ENCODE measurements at places on chromosomes 13 and 19.

GRCh38 chr13:97884707-97885468, 68.6 kb upstream of the IPO5 start:
- DNase-seq, result no peak

DNA sequence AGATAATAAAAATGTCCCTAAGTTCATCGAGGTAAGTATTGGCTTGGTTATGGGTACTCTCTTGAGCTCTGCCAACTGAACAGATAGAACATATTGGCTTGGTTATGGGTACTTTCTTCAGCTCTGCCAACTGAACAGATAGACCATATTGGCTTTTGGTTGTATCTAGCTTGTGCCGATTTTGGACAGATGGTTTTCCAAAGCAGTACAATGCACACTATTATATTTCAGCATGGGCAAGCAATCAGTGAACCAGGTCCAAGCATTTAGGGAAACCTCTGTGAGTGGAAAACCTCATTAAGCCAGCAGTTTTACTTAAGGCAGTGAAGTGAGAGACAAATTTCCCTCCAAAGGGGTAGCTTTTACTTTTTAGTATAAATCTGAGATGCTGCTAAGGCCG, 1440.5 kb upstream of the SPRY2 start:
- no peak for DNase-seq

- DNase-seq, result no peak
Observed at GRCh38 chr19:32403291-32403995, 2.1 kb upstream of the DPY19L3 start.

DNA sequence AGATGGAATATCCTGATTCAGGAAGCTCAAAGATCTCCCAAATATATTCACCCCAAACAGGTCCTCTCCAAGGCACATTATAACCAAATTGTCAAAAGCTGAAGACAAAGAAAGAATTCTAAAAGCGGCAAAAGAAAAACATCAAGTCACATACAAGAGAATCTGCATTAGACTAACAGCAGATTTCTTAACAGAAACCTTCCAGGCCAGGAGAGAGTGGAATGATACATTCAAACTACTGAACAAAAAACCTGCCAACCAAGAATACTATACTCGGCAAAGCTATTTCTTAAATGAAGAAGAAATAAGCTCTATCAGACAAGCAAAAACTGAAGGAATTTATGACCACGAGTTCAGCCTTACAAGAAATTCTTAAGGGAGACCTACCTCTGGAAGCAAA, 120.6 kb upstream of the WASF3 start:
- no peak for DNase-seq

GRCh38 chr13:28413999-28414398, 80.9 kb downstream of the FLT1 start:
- no peak for DNase-seq

DNA sequence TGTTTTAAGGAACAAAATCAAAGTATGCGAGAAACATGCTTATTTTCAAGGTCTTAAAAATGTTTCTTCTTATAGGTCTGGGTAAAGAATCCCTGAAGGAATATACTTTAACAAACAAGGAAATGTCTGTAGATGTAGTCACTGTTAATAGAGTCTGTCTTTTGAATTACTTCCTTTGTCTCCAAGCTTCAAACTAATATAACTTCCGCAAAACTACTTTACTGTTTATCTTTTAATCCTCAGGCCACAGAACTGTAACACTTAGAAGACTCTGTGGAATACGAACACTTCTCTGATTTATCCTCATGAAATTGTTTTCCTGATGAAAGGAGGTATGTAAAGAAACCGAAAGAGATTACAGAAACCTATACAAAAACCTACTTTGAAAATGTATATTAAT, 316.0 kb downstream of the PCDH9 start:
- DNase-seq, result no peak

- no peak for DNase-seq
Observed at GRCh38 chr19:31518216-31519020, 169.2 kb upstream of the TSHZ3 start.

GRCh38 chr13:40618581-40619478, 47.6 kb downstream of the FOXO1 start:
- DNase-seq, result no peak

DNA sequence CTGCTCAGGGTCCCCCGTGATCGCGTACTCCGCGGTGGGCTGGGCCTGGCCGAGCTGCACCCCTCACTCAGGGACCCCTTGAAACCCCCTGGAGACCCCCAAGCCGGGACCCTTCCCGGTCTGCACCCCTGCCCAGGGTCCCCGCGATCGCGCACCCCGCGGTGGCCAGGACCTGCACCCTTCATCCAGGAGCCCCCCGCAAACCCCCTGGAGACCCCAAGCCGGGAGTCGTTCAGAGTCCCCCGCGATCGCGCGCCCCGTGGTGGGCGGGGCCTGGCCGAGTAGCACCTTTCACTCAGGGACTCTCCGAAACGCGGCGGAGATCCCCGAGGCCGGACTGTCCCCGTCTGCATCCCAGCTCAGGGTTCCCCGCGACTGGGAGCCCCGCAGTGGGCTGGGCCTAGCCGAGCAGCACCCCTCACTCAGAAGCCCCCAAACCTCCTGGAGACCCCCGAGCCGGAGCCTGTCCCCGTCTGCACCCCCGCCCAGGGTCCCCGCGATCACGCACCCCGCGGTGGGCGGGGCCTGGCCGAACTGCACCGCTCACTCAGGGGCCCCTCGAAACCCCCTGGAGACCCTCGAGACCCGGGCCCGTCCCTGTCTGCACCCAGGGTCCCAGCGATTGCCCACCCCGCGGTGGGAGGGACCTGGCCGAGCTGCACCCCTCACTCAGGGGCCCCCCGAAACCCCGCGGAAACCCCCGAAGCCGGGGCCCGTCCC, 748 bp downstream of the LMNB2 start:
- DNase-seq, result peak; percentile 39

DNA sequence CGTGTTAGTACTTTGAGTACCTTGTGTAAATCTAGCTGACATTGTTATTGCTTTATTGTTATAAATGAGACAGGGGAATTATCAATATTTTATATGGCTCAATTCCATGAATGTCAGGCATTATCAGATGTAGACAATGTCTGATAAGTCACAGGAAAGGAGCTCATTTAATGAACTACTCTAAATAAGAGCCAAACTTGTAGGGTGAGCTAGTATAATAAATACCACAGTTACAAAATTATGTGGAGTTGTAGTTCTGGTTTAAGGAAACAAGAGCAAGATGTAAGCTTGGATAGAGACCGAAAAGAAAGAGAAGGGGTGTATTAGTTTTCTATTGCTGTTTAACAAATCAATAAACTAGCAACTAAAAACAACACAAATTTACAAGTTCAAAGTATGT, 891.8 kb upstream of the SLITRK1 start:
- no peak for DNase-seq

DNA sequence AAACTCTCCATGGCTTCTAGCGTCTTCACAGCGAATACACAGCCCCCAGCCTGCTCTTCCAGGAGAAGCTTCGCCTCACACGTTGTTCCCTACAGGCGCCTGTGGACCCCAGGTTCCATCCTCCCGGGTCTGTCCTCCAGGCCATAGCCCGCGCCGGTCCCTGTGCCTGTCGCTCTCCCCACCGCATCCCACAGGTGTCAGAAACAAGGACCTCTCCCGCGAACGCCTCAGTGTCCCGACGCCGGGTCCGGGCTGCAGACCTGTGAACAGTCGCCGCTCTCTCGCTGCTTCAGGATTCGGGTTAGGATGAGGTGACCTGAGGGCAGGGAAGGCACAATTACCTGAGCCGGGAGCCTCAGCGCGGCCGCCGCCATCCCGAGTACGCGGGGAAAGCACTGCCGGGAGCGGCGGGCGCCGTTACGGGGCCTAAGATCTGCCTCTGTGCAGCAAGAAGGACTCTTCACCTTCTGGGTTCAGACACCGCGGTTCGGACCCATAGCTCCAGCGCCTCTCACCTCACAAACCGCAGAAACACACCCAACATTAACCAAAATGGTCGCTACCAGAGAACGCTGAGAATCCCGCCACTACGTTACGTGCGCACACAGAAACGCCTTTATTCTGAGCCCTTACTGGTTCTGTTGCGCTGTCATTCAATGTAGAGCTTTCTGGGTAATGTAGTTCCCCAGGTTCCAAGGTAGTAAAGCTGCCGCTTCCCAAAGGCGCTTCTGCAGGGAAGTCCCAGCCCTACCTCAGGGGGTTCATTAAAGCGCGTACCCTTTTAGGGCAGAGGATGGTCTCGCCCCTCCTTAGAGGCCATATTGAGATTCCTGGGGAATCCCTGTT, at the start of gene ZNF418:
Gene ZNF418, minus strand, starts transcription at position 583 of the 846 bp plus-strand sequence. CDS start 1,580 bp downstream, outside the sequence.
- DNase-seq, result peak; percentile 31

DNA sequence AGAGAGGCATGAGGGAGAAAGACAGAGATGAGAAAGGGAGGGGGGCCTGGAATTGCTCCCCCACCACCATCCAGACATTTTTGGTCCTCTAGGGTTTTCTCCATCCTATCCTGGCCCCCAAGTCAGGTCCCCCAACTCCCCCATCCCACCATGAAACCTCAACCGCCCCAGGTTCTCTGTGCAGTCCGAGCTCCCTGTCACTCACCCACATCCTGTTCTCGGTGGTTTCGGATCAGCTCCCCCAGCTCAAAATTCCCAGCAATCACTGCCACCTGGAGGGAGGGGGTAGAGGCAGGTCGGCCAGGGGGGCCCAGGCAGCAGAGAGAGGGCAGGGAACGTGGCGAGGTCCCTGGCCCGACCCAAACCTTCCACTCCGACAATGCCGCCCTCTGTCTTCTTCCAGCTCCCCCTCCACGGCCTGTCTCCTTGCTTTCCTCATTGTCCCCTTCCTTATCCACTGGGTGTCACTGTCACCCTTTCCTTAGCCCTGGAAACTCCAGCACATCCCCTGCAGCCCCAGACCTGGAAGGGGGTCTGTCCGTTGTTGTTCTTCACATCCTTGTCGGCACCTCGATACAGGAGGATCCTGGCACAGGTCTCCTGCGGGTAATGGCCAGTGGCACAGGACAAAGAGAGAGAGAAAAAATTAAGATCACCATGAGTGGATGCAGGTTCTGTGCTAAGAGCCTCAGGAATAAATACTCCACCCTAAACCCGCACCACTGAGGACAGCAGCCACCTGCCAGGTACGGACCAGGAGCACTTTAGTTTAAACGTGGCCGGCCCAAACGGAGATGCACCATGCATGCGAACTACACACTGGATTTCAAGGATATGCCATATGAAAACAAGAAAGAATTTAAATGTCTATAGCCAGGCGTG, 15.4 kb downstream of the SHANK1 start:
- DNase-seq, result no peak

DNA sequence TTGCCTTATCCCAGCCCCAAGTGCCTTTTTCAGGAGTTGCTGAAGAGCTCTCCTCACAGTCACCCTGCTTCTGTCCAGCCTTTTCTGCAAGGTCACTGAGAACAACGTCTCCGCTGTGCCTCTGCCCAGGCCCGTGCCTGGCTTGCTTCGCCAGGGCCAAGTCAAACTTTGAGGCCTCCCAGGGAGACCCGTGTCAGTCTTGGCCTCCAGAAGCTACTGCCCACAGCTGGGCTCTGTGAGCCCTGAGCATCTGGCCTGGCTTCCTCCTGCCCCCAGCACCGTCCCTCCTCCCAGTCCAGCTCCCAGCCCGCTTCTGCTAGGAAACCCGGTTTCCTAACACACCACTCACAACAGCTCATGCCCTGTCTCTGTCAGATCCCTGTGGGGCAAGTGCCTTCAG, 165.9 kb downstream of the TEX29 start:
- no peak for DNase-seq

DNA sequence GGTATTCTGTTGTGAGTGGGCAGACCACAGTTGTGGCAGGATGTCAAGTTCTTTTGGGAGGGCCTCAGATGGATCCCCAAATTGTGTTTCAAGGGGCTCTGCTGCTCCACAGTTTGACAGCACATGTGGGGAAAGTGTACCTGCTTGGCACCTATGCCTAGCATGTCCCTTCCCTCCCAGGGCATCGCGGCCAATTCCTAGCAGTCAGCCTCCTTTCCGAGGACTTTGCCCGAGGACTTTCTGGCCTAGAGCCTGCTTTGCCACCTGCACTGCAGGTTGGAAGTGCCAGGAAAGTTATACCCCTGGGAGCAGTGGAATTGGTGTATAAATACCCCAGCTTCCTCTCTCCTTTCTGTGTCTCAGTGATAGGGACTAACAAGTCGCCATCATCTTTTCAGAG, 11.9 kb upstream of the GPR12 start:
- no peak for DNase-seq

GRCh38 chr19:15101479-15102082, 5.6 kb upstream of the SYDE1 start:
- DNase-seq, result peak; percentile 53

- DNase-seq, result no peak
Observed at GRCh38 chr19:782185-782877, 14.9 kb upstream of the PTBP1 start.

- DNase-seq, result no peak
Observed at GRCh38 chr19:35409191-35409590, 38.3 kb downstream of the GPR42 start.

DNA sequence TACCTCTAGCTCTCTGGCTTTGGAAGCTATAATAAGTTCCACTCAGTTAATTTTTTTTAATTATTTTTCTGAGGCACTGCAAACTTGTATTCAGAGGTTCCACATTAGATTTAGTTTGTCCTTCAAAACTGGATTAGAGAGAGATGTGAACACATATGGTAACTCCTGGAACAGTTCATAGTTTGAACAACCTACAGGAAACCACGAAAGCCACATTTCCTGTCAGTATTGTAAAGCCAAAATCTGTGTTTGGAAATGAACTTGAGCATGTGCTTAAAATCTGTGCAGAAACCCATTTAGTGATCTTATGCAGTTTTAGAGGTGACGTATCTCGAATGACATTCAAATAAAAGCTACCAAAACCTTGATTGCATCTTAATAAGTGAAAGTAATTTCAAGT, 1952.0 kb downstream of the OLFM4 start:
- DNase-seq, result no peak

GRCh38 chr19:17281391-17282304, at the start of gene ANKLE1:
Gene ANKLE1 (plus strand): TSS chr19:17281901. CDS start chr19:17281921, 20 bp downstream.
- DNase-seq, result peak; percentile 35

GRCh38 chr19:38115271-38115802, 108.7 kb downstream of the DPF1 start:
- no peak for DNase-seq

DNA sequence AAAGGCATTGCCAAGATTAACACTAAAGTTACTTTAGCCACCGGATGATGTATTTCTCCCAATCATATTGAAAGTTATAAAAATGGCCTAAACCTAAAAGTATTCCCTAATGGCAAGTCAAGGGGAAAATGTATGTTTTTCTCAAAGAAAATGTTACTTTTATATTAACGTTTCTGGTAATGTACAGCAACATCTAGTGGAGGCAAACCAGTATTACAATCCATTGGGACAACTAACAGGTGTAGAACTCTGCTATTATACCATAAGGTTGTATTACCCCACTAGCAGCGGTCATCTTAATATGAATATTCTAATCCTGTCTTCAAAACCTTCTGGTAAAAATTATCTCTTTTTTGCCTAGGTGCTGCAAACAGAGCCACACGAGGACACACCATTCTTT, 69.2 kb downstream of the ZNF100 start:
- DNase-seq, result no peak

DNA sequence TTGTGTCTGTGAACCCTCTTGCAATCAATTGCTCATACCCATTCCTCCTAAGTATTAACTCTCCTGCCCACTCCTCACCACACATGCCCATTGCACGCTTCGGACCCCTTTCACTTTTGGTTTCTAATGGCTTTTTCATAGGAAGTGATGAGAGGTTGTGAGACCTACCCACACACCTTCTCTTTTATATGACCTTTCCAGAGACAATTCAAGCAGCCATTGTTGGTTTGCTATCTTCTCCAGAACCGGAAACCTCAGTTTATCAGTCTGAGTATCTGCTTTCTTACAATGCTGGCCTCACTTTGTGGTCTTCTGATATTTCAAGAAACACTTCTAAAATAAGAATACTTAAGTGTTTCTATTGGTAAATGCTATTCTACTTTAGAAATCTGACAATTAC, 1550.8 kb upstream of the SLC10A2 start:
- DNase-seq, result no peak

All from activated CD4-positive, alpha-beta T cell treated with anti-CD3 and anti-CD28 coated beads, Interleukin-2, amount 50 U/mL, for 1 hour (primary cell).